ENCODE measurements at places on chromosomes 6 and 20.
A peak's percentile ranks its signal among the peaks of the same experiment; 100 is the strongest.

DNA sequence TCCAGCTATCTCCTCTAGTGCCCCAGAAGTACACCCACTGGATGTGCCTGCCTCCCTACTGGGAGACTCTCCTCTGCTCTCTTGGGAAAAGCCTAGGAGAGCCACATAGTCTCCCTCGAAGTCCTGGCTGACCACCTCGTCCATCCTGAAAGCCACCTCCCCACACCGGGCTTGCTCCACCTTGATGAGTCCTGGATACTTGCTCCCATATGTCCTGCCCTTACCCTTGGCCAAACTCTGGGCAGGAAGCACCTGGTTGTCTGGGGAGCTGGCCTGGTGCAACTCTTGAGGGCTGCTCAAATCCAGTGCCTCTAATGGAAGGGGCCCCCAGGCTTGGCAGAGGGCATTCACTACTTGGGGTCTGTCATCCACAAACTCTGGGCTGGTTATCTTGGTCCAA is 19.3 kb downstream of the KIAA1755 start:
- DNase-seq = no peak

DNA sequence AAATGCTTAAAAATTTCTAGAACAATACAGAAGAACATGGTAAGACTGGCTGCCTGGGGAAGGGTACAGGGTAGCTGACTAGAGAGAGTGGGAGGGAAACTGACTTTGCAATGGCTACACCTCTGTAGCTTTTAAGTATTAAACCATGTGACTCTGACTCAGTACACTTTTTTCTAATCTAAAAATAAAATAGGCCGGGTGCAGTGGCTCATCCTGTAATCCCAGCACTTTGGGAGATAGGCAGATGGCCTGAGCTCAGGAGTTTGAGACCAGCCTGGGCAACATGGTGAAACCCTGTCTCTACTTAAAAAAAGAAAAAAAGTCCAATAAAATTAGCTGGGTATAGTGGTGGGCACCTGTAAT is 18.5 kb downstream of the ATP9A start:
- no peak for DNase-seq

DNA sequence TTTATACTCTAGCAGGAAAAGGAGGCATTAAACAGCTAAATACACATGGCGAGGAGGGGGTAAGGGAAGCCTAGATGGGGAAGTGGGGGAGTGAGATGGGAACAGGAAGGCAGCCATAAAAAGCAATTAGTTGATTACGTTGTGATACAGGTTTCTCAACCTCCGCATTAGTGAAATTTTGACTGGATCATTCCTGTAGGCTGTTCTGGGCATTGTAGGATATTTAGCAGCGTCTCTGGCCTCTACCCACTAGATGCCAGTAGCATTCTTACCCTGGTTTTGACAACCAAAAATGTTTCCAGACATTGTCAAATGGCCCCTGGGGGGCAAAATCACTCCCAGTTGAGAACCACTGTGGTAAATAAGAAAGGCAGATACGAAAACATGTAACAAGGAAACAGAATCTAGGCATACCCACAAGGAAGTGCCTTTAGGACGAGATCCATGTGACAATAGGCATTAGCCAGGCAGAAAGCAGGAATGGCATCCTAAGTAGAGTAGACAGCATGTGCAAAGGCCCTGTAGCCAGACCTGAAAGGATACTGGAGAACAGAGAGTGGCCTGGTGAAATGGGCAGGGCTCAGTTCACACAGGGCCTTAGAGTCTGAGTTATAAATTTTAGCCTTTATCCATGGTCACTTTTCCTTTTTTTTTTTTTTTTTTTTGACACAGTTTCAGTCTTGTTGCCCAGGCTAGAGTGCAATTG is 25.8 kb upstream of the PTPN1 start:
- DNase-seq = no peak

DNA sequence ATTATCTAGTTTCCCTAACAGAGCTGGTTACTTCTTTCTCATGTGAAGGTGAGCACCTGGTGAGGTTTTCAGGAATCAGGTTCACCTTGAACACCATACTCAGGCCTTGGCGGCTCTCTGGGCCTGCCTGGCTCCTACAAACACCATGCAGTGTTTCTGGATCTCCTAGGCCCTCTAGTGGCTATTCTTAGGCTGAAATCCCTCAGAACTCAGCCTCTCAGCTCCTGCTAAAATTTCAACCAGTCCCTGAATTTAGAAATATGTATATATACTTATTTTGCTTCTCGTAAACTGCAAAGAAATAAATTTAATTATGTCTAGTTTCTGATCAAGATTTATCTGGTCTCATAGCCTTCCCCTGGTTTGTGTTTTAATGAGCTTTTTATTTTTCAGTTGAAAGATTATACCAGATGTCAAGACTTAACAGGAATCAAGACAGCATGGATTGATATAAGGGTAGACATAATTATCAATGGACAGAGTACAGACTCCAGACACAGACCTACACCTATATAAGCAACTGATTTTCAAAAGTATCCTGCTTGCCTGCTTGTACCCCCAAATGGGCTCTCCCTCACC is 55.9 kb downstream of the ANKEF1 start:
- peak; percentile 39 for DNase-seq

DNA sequence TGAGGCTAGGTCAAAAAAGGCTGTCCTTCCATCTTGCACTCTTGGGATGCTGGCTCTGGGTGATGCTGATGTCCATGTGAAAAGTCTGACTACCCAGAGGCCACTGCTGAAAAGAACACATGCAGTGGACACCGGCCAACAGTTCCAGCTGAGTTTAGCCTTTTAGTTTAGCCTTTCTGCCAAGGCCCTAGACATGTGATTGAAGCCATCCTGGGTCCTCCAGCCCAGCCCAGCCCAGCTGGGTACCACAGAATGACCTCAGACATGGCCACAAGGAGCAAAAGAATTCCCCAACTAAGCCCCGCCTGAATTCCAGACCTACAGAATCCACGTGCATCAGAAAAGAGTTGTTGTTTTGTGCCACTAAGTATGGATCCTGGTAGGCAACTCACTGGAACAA is 17.4 kb downstream of the PIGT start:
- DNase-seq = no peak

DNA sequence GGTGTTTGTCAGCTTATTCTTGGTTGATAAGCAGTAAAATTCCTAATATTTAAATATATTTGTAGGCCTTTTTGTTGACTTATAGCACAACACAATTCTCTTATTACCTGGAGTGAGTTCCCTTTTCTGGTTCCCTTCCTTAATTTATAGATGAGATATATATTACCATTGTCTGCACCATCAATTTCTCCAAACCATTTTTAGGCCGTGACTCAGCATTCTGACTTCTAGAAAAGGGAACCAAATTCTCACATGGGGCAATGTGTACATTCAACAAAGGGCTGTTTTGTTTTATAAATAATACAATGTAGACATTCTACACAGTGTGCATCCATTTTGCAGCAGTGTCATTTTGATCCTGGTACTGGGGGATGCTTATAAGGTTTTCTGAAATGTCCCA is 52.8 kb downstream of the NCOA7 start:
- no peak for DNase-seq

DNA sequence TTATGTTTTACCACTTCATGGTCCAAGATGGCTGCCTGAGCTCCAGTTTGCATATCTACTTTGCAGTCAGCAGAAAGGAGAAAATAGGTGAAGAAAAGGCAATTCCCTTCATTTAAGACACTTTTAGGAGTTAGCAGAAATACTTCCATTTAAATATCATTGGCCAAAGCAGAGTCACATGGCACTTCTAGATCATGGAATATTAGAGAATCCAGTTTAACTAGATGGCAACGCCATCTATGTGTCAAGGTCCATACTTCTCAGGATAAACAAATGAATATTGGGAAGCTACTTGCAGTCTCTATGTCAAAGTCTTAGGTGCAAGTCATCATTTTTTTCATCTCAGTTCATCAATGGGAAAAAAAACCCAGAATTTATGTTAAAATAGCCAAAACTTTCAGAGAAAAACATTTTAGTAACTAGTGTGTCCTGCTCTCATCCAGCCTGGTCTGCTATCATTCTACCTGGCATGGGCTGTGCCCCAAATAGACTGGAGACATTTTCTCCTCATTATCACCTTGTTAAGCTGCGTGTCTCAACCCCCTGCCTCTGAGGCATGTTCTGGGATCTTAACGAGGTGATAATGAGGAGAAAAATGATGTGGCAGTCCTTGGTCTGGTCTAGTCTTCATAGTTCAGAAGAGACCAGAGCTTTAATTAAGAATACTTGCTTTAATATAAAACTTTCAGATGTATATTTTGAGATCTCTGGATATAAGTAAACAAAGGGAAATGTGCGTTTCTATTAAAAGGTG is 227.3 kb downstream of the TBX18 start:
- DNase-seq = no peak

DNA sequence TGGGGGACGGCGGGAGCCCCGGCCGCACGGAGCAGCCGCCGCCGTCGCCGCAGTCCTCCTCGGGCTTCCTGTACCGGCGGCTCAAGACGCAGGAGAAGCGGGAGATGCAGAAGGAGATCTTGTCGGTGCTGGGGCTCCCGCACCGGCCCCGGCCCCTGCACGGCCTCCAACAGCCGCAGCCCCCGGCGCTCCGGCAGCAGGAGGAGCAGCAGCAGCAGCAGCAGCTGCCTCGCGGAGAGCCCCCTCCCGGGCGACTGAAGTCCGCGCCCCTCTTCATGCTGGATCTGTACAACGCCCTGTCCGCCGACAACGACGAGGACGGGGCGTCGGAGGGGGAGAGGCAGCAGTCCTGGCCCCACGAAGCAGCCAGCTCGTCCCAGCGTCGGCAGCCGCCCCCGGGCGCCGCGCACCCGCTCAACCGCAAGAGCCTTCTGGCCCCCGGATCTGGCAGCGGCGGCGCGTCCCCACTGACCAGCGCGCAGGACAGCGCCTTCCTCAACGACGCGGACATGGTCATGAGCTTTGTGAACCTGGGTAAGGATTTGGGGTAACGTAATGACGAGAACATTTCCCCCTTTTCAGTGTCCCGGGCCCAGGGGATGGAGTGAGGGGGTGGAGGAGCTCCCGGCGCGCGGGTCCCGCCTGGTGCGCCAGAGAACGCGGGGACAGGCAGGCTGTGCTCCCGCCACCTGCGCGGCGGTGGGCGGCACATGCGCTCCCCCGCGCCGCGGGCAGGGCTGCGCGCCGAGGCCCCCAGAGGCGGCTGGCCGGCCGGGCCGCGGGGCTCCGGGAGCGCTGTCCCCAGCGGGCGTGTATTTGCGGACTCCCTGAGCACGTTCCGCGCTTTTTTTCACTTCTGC is 1.4 kb downstream of the BMP6 start:
- DNase-seq = peak; percentile 35

GRCh38 chr6:106216527-106216926 is 109.0 kb downstream of the ATG5 start:
- no peak for DNase-seq

DNA sequence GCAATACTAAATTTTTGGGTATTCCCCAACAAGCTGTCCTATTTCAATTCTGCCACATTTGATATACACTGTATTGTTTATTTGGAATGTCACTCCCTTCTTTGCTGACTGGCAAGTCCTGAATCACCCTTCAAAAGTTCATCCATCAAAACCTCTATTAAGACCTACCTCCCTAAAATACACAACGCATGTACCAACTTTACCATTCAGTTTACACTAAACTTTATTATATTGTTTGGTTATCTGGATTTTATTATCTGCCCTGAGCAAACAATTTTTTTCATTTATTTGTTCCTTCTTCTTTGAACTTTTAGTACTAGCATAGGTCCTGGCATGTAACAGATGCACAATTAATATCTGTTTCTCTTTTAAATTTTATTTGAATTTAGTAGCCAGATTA is 958.2 kb upstream of the ADGRB3 start:
- no peak for DNase-seq

DNA sequence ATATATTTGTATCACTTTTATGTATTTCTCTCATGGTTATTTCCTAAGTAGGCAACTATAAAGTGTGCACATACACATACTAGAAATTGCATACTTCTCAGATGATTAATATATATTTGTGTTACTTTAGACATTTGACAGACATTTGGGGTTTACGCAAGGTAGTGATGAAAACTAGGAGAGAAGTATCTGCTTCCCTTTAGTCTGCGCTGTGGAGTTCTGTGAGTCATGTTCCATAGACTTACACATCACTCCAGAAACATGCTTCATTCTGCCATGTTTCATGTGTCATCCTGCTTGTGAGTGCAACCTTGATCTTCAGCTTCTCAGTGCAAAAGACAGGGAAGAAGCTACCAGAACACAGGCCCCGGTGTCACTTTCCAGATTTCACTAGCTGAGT is 200.7 kb upstream of the BMP2 start:
- no peak for DNase-seq

GRCh38 chr20:7656687-7657467 is 283.4 kb downstream of the HAO1 start:
- DNase-seq = no peak

DNA sequence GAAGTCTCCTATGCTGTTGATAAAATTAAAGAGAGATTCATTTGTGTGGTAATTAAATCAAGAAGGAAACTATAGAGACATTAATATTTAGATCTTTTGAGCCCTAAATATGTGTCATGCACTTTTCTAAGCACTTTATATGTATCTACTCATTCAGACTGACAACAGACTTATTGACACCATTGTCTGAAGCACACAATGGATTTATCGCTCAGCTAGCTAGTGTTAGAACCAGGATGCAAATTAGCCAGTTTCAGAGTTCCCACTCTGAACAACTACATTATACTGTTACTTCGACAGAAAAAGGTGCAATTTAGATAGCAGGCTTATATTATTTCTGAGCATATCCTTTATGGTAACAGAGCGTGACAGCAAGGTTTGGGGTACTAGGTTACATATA is 27.7 kb upstream of the KIAA0408 start:
- DNase-seq = no peak

GRCh38 chr6:159969921-159970320 is 1.0 kb downstream of the IGF2R start:
- peak; percentile 36 for DNase-seq

- peak; percentile 70 for DNase-seq
These were observed 1.1 kb upstream of the TMEM74B start for GRCh38 chr20:1185790-1186334.

GRCh38 chr6:70456735-70457134 is 43.4 kb downstream of the FAM135A start:
- no peak for DNase-seq

DNA sequence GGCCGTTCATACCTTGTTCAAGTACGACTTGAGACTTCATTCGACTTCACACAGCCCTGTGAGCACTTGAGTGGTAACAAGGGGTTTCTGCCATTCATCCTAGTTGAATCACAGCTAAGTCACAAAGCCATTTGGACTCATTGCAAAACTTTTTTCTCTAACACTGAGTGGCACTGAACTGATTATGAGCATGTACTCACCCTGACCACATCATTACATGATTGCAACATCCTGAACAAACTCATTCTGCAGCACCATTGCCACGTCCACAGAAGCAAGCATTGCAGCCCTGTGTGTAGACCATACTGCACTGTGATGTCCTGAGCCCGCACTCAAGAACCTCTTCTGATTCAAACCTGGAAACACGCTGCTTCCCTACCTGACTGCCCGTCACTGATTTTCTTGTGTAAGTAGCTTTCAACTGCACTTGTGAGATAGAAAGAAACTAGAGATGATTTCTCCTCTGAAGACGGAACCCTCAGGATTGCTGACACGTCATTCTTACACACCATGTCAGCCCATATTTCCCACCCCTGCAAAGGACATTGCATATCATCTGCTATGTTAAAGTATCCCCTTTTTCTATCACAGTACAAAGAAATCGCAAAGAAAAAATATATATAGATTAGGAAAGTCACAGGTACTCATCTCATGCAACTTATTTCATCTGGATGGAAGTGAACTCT is 81.6 kb downstream of the C6orf118 start:
- no peak for DNase-seq
